Neural progenitor cell (in vitro differentiated cells): ENCODE measurements at places on chromosomes 7 and 10. TPM values are rescaled to one million over a fixed set of nuclear protein-coding genes. Genes with fewer than 3 reads are reported as not detected.

Gene HECW1
- total RNA-seq = 0.11 and 0.28 TPM in 2 replicates

Gene ANKRD30A
- not detected in 2 replicates for total RNA-seq

DNA sequence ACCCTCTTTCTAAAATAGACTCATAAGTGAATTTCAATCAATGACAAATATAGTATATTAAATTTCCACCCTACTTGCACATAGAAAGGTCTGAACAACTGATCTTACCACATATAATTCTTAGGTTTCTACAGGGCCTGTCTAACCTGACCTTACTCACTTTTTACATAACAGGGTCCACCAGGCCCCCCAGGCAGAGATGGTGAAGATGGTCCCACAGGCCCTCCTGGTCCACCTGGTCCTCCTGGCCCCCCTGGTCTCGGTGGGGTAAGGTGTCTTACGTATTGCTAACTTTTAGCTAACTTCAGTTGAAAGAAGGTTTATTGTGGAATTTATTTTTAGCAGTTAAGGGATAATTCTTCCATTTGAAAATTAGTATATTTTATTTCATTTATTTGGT is 5.3 kb downstream of the COL1A2 start:
- no peak for DNase-seq

- DNase-seq = no peak
Measured at GRCh38 chr7:111223802-111224253, 132.9 kb downstream of the LRRN3 start.

- DNase-seq = no peak
Measured at GRCh38 chr7:158428131-158428836, 159.3 kb downstream of the PTPRN2 start.
